ENCODE measurements at places on chromosomes 4 and X.

- DNase-seq, result no peak
These were observed 971.8 kb upstream of the AGA start for GRCh38 chr4:178414042-178414441.

GRCh38 chr4:39047681-39048080 is 14.4 kb upstream of the KLHL5 start:
- DNase-seq, result no peak

- no peak for DNase-seq
These were observed 40.2 kb upstream of the ZNF81 start for GRCh38 chrX:47796433-47796906.

DNA sequence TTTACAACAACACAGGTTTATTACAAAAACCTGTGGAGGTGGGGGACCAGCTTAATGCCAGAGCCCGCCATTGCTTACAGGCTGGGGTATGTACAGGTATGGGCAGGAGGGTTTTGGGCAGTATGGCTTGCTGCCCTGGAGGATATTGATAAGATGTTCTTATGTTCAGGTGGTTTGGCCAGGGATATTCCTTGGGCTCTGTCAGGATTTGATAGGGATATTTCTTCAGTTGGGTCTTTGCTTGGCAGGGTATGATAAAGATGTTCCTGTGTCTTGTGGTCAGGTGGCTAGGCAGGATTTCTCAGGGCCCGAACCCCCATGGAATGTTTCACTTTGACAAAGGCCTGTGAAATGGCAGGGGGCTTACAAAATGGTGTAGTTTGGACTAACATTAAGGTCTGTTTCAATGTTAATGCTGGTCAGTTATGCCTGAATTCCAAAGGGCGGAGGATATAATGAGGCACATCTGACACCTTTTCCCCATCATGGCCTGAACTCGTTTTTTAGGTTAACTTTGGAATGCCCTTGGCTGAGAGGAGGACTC is 3.1 kb downstream of the MGST2 start:
- DNase-seq, result no peak

GRCh38 chr4:110998320-110998719 is 375.4 kb upstream of the PITX2 start:
- DNase-seq, result no peak

DNA sequence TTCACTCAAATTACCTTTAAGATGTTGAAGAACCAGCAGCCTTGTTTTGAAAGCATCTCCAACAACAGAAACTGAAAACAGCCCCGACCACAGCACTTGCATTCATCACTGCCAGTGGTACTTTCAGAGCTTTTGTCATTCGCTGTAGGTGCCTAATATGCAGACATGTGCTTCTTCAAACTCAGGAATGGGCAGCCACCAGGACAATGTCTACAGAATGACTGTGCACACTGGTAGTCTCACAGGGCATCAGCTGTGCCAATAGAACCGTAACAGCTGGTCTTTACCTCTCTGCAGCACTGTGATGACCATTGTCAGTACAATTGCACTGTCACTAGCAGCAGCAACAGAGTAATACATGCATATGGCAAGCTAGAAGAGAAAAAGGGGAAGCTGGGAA is 1149.7 kb downstream of the STPG2 start:
- no peak for DNase-seq

DNA sequence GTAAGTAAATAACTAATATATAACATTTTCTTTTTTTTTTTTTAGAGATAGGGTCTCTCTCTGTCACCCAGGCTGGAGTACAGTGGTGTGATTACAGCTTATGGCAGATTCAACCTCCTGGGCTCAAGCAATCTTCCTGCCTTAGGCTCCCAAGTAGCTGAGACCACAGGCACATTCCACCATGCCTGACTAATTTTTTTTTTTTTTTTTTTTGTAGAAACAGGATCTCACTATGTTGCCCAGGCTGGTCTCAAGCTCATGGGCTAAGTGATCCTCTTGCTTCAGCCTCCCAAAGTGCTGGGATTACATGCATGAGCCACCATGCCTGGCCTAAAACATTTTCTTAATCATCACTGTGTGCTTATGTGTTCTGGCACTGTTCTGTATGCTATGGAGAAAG is 32.8 kb downstream of the MGARP start:
- no peak for DNase-seq

GRCh38 chrX:112341598-112341997 is 259.0 kb upstream of the TRPC5 start:
- DNase-seq, result no peak

DNA sequence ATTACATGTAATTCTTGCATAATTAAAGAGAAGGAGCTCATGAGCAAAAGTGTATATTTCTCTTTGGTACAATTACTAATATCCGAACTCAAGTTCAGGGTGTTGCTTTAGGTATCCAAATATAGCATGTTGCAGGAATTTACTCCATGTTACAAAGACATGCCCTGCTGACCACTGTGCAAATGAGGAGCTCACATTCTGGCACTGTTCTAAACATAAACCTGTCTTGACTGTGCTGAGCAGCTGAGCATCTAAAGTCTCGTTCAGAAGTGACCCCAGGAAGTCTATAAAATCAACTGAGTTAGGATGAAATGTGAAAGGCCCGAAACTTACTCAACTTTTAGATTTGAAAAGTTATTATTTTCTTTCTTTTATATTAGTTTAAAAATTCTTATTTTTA is 124.3 kb downstream of the STIM2 start:
- DNase-seq, result no peak

- DNase-seq, result no peak
These were observed 910.4 kb upstream of the PCDH10 start for GRCh38 chr4:132238697-132239096.

DNA sequence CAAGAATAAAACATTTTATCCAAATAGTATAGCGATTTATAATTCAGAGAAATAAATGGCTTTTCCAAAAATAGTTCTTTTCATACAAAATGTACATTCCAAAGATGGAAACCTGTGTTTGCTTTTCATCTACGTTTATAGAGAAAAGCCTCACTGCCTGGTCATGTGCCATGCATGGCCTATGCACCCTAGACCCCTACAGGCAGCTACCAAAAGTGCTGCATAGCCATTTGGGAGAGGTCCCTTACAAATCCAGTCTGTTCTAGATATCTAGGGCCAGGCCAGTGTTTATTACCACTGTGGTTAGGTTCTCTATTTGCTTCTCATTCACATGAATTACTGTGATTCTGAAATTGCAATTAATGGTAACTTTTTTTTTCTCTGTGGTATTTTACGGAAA is 17.2 kb downstream of the HMGB2 start:
- DNase-seq, result no peak

GRCh38 chrX:142295190-142295589 is 90.1 kb upstream of the MAGEC2 start:
- DNase-seq, result no peak

DNA sequence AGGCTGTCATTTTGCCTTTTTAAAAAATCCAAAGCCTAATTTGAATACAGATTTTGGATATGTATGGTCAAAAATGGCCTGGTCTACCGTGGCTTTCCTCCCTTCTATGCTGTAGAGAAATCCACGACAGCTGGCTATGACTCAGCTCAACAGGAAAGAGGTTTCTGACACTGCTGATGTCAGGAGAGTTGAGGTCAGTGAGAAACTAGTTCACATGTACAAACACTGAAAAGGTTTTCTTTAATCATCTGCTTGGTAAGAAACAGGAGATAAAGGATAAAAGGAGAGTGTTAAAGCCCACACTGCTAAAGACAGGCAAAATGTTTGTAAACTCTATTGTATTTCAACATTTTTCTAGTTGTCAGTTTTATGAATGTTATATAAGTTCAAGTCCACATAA is 113.9 kb downstream of the NYX start:
- DNase-seq, result no peak

DNA sequence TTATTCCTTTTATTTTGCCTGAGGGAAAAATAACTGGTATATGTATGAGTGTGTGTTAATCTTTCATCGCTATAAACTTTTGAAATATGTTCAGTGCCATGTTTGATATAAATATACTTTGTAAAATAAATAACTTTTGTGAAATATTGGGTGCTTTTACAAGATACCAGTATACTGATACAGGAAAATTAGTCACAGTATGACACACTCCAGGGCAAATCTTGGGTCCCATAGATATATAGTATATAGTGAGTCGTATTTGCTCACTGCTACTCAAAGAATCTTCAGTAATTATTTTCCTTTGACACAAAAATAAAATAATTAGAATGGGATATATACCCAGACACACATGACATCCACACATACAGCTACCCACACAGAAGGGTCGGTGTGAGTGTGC is 472.3 kb downstream of the GRID2 start:
- DNase-seq, result no peak

- no peak for DNase-seq
These were observed 149.9 kb downstream of the FGF16 start for GRCh38 chrX:77597090-77597489.

DNA sequence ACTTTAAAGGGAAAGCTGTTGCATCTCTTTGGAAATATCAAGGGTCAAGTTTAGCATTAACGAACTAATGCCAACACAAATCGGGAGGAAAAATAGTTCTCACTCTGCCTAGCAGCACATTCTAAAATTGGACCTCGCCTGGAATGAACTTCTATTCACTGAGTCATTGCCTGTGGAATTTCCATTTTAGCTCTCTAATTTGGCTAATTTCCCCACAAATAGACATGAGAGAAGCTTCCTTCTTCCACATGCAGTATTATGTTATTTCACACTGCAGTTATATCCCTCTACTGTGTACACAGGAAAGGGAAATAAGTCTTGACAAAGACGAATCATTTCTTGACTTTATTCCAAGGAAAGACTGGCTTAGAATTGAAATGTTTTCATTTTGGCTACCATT is 9.3 kb downstream of the ZXDA start:
- DNase-seq, result no peak

DNA sequence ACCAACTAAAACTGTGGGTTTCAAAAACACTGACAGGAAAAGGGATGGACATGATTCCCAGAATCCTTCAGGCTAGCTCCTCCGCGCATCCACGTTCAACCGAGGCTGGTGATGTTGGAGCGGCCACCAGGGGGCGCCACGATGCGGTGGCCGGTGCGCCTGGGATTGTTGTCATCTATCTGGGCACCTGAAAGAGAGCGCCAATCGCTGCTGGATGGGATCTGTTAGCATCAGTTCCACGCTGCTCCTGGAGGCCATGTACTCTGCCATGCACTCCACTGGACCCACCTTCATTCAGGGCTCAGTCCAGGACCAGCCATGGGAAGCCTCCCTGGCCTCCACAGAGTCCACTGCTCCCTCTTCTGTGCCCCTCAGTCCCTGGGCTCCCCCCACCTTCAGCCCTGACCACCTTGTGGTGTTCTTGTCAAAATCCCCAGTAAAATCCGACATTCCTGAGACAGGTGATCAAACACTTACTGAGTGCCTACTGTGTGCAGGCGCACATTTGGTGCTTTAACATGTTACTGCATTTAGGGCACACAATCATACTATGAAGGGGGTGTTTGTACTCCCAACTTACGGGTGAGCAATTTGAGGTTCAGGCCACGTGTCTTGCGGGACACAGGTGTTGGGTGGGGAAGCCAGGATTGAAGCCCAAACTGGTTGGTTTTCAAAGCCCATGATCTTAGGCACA is 71.1 kb downstream of the CRMP1 start:
- DNase-seq, result no peak

DNA sequence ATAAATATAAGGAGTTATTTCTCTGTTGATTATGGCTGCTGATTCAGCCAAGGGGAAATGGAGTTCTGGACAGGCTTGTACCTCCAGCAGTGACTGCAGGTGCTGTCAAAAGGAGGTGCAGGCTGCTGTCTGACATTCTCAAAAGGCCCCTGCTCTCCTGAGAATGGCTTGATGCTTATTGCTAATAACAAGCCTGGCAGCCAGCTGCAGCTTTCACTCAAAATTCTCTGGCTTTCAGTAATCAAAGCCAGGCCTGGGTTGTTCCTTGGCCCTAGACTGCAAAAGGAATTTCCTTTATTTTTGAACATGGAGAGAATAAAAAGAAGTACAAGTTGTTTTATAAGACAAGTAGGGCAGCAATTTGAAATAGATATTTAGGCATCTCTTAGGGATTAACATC is 575.9 kb downstream of the MID1IP1 start:
- no peak for DNase-seq

GRCh38 chrX:106481341-106481740 is 130.4 kb upstream of the RADX start:
- DNase-seq, result no peak

DNA sequence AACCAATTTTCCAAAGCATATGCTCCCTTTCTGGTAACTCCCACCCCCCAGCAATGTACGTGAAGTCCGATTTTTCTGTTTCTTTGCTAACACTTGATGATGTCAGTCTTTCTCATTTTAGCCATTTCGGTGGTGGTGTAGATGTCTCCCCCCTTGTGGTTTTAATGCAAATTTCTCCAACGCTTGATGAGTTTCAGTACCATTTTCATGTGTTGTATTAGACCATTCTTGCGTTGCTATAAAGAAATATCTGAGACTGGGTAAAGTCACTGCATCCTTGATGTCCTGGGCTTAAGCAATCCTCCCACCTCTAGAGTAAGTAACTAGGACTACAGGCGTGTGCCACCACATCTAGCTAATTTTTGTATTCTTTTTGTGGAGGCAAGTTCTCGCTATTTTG is 148.4 kb upstream of the VCX3A start:
- no peak for DNase-seq

DNA sequence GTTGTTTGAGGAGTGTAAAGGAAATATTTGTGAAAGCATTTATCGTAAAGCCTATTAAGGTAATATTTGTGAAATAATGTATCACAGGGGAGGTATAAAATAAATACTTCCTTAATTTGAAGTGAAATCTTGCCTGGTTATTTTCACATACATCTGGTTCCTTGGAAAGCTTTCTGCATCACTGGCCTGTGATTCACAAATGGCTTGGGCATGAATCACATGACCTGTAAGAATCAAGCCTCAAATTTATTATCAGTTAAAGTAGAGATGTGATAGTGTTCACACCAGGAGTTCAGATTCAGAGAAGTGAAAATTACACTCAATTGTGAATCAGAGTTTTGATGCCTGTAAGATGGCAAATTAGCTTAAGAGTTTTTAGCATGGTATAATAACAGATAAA is 1911.4 kb downstream of the STIM2 start:
- DNase-seq, result no peak

DNA sequence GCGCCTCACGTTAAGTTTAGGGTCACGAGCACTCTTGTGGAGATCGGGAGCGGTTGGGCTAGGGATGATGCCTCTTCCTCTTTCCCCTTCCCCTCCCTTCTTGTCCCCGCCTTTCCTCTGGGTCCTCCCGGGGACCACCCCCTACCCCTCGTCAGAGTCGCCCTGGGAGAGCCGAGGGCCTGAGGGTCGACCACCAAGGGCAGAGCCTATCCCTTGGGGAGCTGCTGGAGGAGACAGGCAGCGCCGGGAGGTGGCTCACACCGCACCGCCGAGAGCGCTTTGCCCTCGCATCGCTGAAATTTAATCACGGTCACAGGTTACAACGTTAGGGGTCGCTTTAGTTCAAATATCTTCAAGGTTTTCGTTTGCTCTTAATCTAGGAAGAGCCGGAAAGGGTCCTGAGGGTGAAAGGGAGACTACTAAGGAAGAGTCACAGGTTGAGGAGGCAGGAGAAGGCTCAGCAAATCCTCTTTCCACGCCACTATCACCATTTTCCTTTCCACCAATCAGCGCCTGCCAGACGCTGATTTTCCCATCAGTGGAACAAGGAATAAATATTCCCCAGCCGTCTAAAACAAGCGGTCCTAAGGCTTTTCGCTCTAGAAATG is 528 bp upstream of the SNCA start:
- no peak for DNase-seq

Data from activated CD8-positive, alpha-beta memory T cell treated with anti-CD3 and anti-CD28 coated beads for 4 hours (primary cell).